NCI-H1105 (cell line): ENCODE measurements at places on chromosomes 4 and X.

DNA sequence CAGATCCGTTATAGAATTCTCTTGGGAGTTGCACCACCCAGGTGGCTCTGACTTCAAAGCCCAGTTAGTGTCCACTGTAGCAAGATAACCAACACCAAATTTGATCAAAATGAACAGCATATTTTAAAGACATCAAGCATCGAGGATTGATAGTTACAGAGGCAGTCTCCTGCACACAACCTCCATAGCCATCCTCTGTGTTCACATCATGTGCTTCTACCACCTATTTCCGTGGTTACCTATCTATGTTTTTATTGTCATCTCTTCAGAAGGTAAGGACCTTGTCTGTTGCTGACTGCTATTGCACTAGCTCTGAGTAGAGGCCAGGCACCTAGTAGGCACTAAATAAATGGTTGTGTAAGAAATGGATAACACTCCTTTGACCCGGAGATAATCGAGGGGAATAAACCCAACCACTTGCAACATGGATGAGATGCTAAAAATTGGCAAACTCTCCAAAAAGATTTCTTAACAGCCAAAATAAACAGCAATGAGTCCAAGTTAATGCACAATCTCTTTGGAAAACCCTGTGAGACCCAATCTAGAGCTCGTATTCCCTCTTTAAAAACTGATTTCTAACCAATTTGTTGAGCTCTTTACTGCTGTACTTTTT is 14.7 kb upstream of the C1QTNF7 start:
- no peak for DNase-seq

DNA sequence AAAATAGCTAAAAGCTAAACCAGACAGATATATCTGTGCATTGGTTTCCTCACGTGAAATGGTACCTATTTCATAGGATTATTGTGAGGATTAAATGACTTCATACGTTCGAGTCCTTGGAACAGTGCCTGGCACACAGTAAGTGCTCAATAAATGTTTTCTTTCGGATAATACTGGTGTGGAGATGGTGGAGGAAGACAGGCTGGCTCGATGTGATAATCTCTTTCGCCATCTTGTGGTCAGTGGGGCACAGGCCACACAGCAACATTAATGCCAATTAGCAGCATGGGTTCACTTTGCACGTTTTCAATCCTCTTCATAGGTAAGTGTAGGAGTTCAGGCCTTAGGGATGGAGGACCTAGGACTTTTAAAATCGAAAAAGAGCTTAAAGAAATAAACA is 9.3 kb downstream of the PAGE4 start:
- peak; percentile 8 for DNase-seq

- DNase-seq = no peak
These were observed 9.4 kb downstream of the AIMP1 start for GRCh38 chr4:106325800-106326199.

DNA sequence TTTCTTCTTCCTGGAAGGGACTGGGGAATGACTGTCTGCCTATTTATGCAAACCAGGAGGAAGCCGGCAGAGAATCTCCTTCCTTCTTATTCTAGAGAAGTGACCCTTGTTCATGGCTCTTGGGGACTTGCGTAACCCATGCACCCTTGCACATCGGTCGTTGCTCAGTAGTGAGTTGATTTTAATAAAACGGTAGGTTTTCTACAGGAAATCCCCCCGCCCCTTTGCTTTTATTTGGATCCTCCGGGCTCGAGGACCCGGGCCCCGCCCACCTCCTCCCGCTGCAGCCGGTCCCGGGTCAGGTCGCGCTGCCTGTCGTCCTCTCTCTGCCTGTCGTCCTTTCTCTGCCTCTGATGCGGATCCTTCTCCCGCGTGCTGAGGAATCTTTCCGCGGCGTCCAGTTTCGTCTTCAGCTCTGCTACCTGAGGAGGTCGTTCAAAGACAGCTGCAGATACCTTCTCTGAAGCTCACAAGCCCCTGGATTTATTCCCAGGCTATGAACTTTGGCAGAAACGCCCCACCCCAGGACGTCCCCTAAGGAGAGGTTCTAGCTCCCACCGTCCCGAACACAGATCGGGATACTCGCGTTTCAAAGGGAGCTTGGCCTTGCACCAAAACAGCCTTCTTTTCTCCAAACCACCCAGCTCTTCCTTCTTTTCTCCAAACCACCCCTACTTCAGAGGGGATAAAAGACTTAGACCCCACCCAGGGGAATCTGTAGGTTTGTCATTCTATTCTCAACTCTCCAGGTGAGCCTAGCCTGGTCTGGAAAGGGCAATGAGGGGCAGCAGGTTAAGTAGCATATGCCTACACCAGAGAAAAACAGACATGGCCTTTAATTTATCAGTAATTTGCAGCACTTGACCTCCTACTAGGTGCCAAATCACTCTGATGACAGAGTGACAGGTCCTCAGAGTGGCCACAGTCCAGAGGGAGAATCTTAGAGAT is 7.0 kb downstream of the TNIP3 start:
- DNase-seq = no peak

DNA sequence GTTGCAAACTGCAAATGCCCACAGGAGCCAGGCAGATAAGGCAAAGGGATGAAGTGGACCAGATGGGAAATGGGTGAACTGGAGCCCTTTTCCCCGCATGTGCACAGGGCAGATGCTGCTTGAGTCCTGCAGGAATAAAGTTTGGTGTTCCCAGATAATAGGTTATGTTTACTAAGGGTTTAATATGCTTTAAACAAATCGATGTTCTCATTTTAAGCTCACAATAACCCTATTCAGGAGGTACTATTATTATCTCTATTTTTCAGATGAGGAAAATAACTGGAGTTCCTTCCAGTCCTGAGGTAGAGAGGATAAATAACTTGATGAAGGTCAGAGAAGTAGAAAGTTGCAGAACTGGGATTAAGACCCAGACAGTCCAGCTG is 77.3 kb downstream of the LRRC66 start:
- no peak for DNase-seq

DNA sequence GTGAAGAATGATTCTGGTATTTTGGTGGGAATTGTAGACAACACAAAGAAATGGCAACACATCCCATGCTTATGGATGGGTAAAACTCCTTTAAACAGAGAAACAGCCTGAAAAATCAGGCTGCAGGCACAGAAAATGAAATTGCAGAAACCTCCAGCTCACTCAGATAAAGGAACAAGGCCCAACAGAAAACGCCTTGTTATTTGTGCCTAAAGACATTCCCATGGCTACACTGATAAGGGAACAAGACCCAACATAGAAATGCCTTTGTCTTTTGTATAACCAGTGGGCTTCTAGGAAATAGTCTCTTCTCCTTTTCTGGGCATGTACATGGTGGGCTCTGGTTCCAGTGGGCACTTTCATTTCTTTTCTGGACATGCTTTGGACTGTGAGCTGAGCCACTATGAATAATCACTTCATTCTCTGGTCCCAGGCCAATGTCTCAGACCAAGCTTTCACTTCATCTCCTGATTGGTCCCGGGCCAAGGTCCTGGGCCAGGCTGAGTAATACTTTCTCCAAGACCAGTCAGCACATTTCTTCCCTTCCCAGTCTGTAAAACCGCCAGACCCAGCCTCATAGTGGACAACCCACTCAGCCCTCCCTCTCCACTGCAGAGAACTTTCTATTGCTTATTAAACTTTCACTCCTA is 160.5 kb downstream of the TBX22 start:
- no peak for DNase-seq

DNA sequence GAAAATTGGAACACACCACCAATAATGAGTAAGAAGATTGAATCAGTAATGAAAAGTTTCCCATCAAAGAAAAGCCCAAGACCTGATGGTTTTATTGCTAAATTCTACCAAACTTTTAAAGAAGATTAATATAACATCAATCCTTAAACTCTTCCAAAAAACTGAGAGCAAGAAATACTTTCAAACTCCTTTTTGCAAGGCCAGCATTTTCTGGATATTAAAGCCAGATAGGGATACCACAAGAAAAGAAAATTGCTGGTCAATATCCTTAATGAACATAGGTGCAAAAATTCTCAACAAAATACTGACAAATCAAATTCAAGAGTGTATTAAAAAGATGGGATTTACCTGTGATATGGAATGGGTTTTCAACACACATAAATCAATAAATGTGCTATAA is 484.6 kb downstream of the ANKRD50 start:
- DNase-seq = no peak

DNA sequence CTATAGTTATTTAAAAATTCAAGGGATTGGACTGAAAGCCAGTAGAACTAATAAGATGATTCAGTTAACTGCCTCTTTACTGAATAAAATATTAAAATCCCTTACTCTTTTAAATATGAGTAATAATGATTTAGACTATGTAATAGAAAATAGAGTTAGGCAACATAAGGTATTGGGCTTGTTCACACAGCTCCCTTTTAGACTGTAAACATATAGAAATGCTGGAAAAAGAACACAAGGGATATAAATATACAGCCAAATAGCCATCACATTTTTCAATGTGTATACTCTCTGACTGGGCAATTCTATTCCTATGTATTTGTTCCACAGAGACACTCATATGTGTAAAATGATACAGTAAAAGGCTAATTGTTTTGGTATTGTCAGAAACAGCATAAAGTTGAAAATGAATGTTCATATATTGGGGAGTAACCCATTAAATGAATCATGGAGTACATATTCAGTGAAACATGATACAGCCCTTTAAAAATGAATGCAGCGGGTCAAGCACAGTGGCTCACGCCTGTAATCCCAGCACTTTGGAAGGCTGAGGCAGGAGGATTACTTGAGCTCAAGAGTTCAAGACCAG is 129.8 kb downstream of the TBC1D19 start:
- no peak for DNase-seq

DNA sequence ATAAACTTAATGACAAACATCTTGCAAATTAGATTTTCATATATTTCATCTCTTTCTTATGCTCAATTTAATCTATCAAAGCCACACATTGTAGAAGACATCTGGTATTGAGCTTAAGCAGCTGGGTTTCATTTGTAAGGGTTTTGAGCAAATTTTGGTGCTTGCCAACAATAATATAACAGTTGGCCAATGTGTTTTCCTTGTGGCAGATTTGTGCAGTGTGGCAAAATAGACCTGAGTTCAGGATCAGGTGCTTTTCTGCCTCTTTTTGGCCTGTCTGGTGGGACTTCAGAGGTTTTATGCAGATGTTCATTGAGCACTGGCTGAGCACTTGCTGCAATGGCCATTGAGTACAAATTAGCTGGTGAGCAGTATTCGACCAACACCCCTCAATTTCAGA is 301.9 kb downstream of the BMPR1B start:
- no peak for DNase-seq

DNA sequence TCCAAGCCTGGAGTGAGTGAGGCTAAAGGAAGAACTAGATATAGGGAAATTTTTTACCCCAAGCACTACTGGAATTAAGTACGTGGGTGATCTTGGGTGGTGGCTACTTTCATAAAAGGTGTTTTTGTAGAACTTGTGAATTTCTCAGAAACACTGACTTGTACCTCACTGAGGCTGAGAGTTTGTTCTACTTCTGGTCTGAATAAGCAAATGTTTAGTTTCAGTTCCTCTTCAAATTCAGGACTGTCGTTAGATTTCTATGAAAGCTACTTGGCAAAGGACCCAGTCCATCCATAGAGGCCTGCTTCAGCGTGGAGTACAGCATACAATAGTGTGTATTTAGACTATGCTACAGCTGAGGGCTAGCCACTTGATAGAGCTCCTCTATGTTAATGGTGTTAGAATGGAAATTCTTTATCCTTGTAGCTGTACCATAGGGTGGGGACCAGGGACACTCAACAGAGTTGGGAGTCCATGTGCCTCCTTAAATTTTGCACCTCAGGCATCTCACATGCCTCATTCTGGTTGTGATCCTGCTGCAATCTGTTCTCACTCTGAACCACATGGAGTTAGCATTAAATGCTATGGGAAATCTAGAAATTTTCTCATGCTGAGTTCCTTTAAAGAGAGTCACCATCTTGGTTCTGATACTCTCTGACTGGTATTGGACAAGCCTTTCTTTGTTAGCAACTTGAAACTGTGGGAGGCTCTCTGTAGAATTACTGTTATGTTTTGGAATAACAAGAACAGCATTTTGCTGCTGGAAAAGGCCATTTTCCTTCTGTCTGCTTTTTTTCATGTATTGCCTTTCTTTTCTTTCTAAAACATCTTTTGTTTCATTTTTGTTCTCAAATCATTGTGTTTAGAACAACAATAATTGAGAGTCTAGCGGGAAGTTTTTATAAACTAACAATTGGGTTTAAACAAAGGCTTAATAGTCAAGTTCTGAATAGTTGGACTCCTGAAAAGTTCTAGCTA is 86.8 kb downstream of the PDGFRA start:
- no peak for DNase-seq

- DNase-seq = no peak
These were observed 14.4 kb upstream of the TLR8 start for GRCh38 chrX:12891915-12892506.

DNA sequence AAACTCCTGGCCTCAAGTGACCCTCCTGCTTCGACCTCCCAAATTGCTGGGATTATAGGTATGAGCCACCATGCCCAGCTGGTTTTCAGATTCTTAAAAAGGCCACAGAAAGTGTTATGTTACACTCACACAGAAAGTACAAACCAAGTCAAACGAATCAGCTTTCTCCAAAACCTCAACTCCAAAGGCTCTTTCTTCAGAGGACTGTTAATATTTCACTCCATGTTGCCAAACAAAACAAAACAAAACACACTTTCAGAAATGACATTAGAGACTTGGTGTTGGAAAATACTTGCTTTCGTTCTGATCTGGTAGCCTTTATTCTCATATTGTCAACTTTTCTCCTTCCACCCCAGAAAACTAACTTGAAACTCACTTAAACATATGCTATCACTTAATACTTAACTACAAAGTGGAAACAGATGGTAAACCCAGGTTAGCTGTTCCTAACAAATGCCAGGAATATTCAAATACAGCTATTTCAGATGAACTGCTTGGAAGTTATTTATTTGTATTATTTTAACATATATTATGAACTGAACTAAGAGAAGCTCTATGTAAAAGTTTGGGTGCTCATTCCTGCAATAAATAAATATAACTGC is 34.7 kb downstream of the RLIM start:
- DNase-seq = no peak

DNA sequence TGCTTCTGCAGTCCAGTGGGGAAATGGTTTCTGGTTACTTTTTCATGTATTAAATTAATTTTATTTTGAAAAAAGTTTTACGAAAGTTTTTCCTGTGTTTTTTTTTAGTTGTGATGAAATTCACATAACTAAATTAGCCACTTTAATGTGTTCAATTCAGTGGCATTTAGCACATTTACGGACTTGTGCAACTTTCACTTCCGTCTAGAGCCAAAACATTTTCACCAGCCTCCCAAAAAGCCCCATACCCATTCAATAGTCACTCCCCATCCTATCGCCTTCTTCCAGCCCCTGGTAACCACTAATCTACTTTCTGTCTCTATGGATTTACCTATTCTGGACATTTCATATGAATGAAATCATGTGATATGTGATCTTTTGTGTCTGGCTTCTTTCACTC is 22.8 kb upstream of the TBL1X start:
- no peak for DNase-seq

DNA sequence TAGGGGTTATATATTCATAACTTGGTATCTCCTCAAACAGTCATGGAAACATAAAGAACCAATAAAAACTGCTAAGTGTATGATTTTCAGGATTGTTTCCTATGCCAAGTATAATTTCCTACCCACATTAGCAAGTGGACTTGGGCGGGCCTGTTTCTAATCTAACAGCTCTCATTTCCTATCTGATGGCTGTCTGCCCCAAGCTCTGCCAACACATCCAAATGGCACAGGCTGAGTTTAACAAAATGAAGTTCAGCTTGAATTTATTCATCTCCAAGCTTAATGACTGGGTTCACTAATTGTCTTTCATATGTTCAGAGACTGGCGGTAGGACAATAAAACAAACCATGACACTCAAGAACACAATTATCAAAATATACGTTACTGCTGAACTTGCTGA is 55.5 kb upstream of the S100G start:
- peak; percentile 1 for DNase-seq

GRCh38 chrX:17662391-17662790 is 74.9 kb upstream of the SCML1 start:
- DNase-seq = no peak
